ENCODE measurements at places on chromosomes 5 and 9.

GRCh38 chr5:164148292-164148691 lies 642.9 kb downstream of the MAT2B start:
- DNase-seq, result no peak

DNA sequence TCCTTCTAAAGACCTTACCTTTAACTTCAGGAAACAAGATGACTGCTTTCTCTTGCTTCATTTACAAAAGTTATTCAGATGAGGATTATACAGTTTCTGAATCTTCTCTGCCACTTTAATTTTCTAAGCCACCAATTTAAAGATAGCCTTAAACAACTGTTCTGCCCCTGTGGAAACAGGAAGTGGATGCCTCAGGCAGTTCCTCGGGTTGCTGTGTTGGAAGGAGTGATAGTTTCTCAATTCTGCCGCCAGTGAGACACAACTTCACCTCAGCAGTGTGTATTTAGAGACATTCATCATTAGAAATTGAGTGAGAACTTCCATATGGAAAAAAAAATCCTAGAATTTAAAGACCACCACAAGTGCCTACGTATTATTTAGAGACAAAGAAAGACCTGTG lies 475.1 kb upstream of the WWC1 start:
- no peak for DNase-seq

DNA sequence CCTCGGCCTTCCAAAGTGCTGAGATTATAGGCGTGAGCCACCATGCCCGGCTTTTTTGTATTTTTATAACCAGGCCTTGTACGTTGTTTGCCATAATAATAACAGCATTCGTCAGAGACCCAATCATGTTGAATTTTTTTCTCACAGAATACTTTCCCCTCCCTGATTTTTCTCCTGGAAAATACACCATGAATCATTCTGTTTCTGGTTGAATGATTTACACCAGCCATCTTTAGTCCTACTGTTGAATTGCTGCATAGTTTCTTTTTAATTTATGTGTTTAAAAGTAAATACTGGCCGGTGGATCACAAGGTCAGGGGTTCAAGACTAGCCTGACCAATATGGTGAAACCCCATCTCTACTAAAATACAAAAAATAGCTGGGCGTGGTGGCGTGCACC lies 3.5 kb downstream of the CNOT8 start:
- no peak for DNase-seq

DNA sequence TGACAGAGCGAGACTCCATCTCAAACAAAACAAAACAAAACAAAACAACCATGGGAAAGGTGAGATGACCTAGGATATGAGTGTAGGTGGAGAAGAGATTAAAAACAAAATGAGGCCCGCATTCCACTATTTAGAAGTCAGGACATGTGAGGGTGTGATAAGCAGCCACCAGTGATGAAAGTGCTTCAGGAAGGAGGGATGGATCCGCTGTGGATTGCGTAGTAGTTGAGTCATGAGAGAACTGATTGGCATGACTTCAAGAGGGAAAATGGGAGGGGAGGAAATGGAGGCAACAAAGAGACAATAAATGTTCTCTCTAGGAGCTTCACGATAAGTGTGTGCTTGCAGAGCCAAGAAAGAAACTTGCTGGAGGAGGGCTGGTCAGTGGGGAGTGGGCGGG lies 367.6 kb downstream of the ARL15 start:
- DNase-seq, result no peak

DNA sequence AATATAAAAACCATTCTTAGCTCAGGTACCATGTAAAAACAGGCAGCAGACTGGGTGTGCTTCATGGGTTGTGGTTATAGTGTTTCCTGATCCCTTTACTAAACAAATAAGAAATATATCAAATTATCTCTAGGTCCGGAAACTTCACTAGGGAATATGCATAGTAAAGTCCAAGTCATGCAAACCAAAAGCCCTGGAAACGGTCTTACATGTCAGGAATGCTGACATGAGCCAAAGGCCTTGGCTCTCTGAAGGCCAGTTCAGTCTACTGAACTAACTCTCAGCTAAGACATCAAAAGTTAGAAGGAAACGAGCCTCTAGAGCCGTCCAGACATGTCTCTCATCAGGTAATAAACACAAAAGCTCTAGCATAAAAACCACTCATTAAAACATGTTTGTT lies 778.9 kb upstream of the ZNF608 start:
- DNase-seq, result no peak

DNA sequence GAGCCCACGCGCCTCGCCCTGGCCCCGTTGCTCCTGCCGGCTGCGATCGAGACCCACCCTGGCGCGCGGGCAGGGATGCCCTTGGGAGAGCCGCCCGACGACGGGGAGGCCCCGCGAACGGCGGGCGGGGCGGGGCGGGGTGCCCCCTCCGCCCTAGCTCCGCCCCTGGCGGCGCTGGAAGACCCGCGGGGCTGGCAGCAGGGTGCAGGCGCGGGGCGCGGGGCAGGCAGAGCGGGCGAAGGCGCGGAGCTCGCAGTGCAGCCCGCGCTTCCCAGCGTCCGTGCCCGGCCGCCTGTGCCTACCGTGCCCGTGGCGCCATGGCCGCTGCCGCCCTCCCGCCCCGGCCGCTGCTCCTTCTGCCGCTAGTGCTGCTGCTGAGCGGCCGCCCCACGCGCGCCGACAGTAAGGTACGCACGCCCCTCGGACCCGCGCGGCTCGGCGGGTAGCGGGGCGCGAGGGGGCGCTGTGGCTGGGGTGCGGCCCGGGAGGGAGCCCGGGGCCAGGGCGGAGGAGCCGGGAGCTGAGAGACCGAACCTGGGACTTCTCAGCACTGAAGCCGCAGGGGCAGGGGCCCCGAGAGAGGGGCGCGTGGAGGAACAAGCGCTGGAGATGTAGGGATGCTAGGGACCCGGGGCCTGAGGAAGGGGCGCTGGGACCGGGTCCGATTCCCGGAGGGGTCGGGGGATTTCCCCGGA lies at the start of gene OLFML2A:
OLFML2A (plus strand) TSS at position 180 of the 695 bp plus-strand sequence; CDS start at position 318, 138 bp downstream.
- no peak for DNase-seq

- no peak for DNase-seq
Observed at GRCh38 chr5:126065061-126065460, 358.1 kb upstream of the GRAMD2B start.

DNA sequence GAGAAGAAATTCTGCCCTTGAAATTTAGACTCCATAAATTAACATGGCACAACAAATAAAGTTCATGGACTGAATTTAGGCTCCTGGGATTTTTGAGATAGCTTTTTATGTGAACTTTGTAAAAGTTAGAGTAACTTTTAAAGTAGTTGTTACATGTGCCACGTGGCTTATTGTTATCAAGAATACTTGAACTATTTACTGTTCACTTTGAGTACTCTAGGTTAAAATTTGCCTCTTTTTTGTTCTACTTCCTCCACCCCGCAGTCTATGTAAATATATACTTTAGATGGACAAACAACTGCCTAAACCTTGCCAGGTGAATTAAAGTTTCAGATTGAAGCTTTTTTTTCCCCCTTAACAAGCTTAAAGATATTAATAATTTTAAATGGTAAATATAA lies 457.9 kb downstream of the RAB3C start:
- DNase-seq, result no peak

- no peak for DNase-seq
Observed at GRCh38 chr5:77697692-77698091, 59.2 kb upstream of the OTP start.
